ENCODE measurements at places on chromosomes 6 and 20.

DNA sequence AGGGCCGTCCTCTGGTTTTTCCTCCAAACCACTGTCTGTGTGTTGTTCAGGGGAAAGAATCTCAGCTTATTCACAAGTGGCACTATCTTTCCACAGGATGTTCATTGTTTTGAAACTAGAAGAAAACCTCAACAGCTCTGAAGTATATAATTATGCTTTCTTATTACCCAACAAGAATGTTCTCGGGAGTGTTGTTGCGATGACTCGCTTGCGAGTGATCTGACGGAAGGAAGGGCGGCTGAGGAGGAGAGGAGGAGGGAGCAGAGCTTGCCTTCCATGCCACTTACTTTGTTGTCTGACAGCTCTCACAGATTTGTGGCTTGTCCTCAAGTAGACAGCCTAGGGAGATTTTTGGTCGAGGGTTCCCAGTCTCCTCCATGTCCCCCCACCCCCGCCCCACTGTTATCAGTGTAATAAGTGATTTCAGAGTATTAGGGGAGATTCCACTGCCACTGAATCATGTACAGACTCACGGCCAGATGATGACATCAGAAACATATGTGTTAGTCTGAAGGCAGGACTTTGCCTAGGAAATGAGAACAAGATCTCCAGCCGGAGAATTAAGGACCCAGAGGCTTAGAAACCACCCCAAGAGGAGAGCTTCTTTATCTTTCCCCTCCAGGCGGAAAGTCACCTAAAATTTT is 80.7 kb upstream of the CCN6 start:
- peak; percentile 97 for DNase-seq

- DNase-seq, result no peak
Observed at GRCh38 chr20:60298647-60299046, 340.4 kb downstream of the CDH26 start.

DNA sequence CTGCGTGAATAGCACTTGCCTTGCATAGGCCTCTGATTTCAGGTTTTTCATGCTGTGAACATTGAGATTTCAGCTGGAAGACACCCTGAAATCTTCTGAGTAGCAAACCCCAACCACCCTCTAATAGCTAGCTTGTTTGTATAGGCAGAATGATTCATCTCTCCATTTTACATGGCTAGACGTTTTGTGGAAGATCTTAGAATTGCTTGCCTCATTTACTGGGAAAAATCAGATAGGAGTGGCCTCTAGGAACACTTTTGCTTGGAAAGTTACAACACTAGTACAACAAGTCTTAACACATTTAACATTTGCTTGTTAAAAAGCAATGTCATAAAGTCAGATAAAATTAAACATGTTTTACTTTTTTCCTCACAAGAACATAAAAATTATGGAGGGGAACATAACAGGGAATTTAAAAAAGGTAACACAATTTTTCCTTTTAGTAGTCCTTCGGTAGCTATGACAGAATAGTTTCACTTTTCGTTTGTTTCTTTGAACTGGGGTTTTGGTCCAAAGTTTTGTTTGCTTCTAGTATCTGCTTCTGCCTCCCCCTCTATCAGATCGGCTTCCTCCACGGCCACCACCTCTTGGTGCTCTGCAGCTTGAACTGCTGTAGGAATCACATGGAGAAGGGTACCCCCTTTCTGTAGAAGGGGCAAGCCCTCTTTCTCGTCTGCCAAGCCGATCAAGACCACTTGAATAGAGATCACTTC is 102.2 kb upstream of the PTCHD4 start:
- no peak for DNase-seq

- DNase-seq, result peak; percentile 18
Observed at GRCh38 chr6:8157839-8158238, 55.5 kb upstream of the EEF1E1 start.

GRCh38 chr20:62886709-62887058 is 25.1 kb upstream of the TCFL5 start:
- DNase-seq, result no peak

GRCh38 chr6:11353921-11354389 is 121.5 kb upstream of the NEDD9 start:
- DNase-seq, result peak; percentile 84

DNA sequence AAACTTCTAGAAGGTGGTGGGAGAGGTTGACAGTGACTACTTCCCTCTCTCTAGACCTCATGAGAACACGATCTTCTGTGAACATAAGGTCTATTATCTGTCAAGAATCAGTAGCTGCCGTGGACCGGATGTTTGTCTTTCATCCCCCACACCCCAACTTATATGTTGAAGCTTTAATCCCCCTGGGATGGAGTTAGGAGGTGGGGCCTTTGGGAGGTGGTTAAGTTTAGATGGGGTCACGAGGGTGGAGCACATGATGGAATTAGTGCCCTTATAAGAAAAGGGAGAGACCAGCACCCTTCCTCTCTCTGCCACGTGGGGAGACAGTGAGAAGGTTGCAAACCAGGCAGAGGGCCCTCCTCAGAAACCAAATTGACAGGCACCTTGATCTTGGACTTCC is 409.1 kb downstream of the QKI start:
- DNase-seq, result no peak

DNA sequence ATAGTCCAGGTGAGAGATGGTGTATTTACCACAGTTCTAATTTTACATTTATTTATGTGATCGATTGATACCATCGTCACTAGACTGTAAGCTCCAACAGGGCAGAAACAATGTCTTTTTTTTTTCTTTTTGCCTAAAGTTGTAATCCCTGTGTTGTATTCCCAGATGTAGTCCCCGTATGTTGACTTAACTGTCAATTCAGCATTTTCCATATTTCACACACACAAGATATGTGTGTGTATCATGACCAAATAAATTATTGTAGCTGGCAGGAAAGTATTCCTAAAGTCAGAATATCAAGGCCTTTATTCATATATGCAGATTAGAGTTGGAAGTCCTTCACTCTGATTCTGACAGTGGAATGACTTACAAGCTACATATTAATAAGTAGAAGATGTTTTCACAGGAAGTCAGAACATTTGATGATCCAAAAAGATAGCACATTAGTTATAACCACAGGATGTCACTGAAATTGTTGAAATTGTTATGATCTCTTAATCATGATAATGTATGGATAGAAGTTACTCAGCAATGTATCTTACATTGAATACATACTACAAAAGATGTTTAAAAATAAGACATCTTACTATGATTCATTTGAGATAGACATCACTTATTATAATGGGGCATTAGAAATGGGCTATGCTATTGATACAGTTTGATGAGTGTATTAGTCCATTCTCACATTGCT is 10.6 kb downstream of the RNF182 start:
- DNase-seq, result no peak

DNA sequence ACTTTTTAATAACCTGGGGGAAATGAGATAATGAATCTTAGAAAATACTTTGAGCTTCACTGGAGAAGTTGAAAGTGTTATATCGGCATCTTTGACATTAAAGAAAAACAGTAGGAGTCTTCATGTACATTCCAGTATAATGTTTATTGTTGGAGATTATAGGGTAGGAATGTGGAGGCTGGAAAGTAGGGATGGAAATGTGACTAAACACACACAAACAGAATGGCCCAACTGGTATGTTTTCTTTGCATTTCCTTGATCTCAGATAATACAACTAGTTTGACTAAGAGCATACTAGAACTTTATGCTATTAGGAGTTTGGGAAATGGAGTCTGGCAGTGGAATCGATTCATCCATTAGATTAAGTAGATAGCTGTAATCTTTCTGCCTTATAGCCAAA is 10.1 kb upstream of the BAG2 start:
- no peak for DNase-seq

GRCh38 chr20:24118441-24119175 is 130.0 kb upstream of the GGTLC1 start:
- no peak for DNase-seq

DNA sequence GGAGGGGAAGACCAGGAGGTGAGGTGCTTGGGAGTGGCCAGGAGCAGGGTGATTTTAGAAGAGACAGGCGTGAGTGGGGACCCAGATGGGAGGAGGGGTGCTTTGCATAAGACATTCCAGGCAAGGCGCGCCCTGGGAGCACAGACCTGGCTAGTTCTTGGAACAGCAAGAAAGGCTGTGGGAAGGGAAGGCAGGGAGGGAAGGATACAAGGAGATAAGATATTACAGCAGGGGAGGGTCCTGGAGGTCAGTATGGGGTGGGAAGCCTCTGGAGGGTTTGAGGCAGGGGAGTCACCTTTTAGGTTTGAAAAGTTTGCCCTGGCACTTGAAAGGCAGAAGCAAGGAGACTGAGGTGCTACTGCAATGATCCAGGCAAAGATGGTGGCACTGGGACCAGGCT is 111.8 kb downstream of the ZDHHC14 start:
- DNase-seq, result no peak

DNA sequence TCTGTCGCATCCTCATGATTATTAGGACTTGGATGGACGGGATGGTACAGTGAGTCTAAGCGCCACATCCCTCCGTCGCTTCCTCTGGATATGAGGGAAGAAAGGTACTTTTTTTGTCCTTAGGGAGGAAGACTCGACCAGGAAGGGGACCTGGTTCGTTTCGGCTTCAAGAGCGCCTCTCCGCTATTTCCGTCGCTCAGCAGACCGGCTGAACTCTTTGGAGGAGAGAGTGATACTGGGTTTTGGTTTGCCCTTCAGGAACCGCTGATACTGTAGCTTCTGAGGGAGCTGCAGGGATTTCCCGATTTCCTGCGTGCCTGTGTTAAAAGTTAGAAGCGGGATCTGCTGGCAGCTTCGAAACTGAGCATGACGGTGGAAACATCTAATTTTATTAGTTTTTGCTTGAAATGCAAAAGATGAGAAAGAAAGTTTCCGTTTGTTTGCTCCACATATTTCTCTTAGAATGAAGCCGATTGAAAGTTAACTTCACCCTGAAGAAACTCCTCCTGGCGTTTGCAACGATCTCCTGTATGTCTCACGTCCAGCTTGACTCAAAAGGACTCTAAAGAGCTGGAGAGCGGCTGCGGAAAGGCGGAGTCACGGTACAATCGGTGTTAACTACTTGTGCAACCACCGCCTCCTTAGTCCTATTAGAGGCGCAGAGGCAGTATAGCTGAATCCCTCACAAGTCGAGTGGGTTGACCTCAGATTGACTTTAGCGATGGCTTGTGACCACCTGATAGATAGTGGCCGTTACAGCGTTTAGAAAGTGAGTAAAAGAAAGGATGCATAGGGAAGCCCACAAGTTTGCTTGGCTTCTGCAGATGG is 129.4 kb downstream of the TRIM27 start:
- peak; percentile 63 for DNase-seq

DNA sequence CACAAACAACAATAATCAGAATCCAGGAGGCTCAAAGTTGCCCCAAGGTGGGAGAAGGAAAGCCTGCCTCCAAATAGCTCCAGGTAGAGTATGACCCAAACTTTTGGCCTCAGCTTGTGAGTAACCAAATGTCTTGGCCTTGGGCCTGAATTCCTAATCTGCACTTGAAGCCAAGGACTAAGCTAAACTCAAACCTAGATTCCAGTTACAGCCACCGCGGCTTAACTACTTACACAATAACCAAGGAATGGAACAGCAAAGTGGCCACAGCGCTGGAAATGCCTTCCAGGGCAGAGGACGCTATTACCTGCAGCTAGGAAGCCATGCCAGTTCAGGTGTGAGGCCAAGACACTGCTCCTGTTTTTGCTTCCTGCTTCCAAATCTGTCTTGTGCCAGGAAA is 4.6 kb downstream of the NINL start:
- peak; percentile 62 for DNase-seq

DNA sequence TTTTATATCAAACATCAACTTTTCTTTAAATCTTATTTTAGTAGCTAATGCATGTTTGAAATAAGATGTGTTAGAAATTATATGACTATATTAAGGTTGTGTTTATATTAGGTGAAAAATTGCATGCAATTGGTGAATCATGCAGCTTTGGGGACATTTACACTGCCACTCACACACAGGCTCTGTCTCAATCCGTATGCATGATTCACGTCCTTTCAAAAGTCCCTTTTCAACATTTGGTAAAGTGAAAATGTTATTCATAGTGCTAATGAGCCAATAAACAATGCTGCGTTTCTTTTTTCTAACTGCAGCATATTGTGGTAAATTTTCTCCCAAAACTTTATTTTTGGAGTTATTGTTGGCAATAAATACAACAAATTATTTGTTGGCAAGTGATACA is 198.0 kb downstream of the FUT9 start:
- no peak for DNase-seq

- DNase-seq, result no peak
Observed at GRCh38 chr6:118306392-118307238, 241.5 kb upstream of the PLN start.

GRCh38 chr6:165308926-165309731 is at the start of gene C6orf118:
Gene C6orf118, minus strand, starts transcription at chr6:165309605. Its CDS starts 19 bp downstream, at chr6:165309586.
- peak; percentile 92 for DNase-seq

DNA sequence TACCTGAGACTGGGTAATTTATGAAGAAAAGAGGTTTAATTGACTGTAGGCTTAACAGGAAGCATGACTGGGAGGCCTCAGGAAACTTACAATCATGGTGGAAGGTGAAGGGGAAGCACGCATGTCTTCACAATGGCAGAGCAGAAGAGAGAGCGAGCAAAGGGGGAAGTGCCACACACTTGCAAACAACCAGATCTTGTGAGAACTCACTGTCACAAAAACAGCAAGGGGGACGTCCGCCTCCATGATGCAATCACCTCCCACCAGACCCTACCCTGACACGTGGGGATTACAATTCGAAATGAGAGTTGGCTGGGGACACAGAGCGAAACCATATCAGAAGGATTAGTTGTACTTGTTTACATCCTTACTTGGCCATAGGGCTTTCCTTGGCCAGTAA is 49.7 kb downstream of the FIG4 start:
- DNase-seq, result no peak

GRCh38 chr20:62710886-62711702 is 2.5 kb downstream of the NTSR1 start:
- DNase-seq, result no peak

- DNase-seq, result no peak
Observed at GRCh38 chr20:38267296-38267695, 6.8 kb upstream of the KIAA1755 start.

- no peak for DNase-seq
Observed at GRCh38 chr6:71312089-71312488, 23.5 kb downstream of the OGFRL1 start.

- no peak for DNase-seq
Observed at GRCh38 chr6:127912914-127913313, 12.1 kb upstream of the THEMIS start.

GRCh38 chr20:34431168-34431567 is 68.1 kb downstream of the ITCH start:
- no peak for DNase-seq

DNA sequence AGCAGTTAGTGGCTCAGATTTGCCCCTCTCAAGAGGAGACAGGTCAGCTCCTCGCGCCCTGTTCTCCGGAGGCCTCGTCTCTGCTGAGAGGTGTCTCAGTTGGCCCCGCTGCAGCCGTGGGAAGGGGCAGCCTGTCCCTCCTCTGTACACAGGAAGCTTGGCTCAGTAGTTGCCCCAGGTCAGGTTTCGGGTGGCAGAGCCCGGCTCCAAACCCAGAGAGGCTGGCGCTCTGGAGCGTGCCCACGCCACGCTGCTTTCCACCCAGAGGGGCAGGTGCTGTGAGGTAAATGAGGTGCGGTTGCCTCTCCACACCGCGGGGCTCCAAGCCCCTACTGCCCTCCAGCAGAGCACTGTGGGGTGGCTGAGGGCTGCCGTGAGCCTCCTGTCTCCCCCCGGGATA is 16.0 kb downstream of the DYNLT1 start:
- DNase-seq, result no peak

Measured in choroid plexus epithelial cell (primary cell).